ENCODE measurements at places on chromosomes 12 and 14. TPM values are rescaled to one million over a fixed set of nuclear protein-coding genes. Genes with fewer than 3 reads are reported as not detected.

Gene KRT72
- total RNA-seq = not detected

Gene LGR5
- total RNA-seq = not detected

Gene GPRC5D
- not detected for total RNA-seq

Gene FCF1
- 15.7 TPM for total RNA-seq

Gene HCAR1
- total RNA-seq = 0.13 TPM

Gene EID3
- total RNA-seq = 2.7 TPM

Gene RNASE7
- not detected for total RNA-seq

Gene BAZ1A
- 38.1 TPM for total RNA-seq

Gene RPGRIP1
- 0.39 TPM for total RNA-seq

Gene SDR9C7
- not detected for total RNA-seq

Gene CCDC177
- not detected for total RNA-seq

Gene KCNH5
- total RNA-seq = not detected

GRCh38 chr14:34355584-34356263 lies 106.3 kb downstream of the SPTSSA start:
- no peak for DNase-seq

GRCh38 chr12:2693244-2693860 lies 101.4 kb upstream of the FKBP4 start:
- DNase-seq = no peak

DNA sequence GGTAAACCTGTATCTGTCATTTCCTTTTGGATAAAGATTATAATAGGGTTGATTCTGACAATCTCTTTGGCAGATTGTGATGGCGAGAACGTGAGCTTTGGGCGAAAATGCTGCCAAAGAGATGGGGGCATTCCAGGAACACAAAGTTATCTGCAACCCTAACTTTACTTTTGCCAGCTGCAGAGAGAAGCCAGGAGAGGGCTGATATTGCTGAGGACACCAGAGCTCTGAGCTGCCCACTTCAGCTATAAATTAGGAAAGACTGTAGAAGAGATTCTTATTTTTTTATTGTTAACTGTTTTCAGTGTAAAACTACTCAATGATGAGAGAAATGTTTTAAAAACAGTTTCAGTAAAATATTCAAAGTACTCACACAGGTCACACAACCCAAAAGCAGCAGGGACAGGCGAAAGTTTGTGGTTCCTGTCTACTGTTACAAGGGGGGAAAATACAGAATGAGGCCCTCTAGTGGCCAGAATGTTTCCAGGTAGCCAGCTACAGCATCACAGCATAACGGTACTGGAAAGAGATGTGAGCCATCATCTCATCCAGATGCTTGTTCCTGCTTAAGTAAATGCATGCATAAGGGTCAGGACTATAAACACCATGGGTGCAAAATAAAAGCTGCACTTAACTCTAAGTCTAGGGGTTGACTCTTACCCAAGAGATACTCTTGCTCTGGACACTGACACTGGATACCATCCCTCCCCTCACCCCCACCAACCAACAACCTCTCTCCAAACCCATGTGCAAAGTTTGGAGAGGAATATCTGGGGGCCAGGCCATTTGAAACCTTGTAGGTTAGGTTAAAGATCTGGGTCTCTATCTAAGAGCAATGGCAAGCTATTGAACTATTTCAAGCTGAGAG lies 498.4 kb downstream of the RMST start:
- peak; percentile 13 for DNase-seq

DNA sequence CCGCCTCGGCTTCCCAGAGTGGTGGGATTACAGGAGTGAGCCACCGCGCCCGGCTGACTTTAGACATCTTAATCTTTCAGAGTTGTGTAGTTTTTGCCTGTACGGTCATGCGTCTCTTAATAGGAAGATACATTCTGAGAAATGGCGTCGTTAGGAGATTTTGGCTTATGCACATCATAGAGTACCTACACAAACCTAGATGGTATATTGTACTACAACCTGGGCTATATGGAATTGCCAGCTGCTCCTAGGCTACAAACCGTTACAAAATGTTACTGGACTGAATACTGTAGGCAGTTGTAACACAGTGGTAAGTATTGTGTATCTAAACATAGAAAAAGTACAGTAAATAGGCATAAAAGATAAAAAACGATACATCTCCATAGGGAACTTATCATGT lies 1.3 kb downstream of the TSFM start:
- DNase-seq = no peak

DNA sequence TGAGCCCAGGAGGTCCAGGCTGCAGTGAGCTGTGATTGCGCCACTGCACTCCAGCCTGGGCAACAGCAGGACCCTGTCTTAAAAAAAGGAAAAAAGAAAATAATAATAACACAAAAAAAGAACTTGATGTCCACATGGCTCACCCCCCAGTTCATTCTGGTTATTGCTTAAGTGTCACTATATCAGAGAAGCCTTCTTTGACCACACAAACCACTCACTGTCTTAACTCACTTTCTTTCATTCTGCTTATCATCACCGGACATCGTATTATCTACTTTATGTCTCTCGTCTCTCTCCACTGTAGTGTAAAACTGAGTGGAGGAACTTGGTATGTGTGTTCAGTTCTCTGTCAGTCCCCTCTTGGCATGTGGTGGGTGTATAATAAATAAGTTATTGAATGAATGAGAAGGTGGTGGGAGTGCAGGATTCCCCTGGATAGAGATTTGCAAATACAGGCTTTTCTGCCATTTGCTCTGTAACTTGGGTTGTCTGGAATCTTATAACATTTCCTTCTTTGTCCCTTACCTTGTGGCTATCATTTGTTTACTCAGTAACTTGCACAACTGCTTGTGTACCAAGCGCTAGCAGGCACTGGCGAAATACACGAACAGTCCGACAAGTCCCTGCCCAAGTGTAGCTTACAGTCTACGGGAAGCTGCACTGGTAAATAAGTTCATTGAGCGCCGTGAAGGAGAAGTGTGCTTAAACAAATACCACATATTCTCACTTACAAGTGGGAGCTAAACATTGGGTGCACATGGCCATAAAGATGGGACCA lies 86.6 kb upstream of the TRAF3 start:
- DNase-seq = no peak

DNA sequence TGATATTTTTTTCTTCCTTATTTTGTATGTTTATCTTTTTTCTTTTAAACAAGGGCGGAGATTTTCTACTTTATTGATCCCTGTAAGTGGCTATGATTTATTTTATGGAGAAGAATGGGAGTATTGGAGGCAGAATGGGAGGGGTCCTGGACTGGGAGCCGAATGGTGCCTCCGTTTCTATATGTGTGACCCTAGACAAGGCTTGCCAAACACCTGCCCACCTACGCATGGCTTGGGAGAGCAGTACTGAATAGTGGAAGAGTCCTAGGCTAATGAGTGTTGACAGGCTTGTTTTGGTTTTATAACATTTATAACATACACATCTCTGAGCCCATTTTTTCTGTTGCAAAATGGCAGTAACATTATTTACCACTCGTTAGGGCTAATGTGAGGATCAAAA lies 29.0 kb downstream of the STK38L start:
- no peak for DNase-seq

- no peak for DNase-seq
These were observed 4.5 kb upstream of the NANOG start for GRCh38 chr12:7784701-7785100.

DNA sequence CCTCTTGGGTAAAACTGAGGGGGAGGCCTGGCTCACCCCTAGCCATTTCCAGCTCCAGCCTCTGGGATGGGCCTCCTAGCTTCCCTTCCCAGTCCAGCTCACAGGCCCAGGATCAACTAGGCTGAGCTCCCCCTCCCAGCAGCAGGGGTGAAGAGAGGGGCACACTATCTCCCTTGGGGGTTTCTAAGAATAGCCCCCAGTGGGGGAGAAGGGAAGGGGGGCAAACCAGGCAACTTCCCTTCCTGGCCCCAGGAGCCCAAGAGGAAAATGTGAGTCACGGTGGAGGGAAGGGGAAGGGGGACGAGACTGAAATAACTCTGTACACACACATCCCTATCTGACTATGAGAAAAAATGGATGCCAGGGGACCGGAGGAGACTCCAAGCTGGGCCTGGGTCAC lies 9.0 kb downstream of the ADCY6 start:
- DNase-seq = peak; percentile 36

DNA sequence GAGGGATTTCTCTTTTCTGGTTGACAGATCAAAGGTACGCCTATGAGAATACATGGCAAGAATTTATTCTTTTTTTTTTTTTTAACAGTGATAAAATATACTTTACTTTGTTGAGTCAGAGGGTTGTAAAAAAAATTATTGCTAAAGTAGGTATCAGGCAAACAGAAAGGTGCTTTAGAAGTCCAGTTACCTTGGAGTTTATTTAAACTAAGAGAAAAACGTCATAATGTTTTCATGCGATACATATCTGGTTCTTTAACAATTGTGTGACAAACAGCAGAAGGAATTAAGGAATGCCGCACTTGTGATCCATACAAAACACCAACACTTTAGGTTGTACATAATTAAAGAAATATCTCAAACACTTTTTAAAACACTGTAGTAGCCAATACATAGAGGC lies 94.2 kb downstream of the BORCS5 start:
- DNase-seq = no peak

DNA sequence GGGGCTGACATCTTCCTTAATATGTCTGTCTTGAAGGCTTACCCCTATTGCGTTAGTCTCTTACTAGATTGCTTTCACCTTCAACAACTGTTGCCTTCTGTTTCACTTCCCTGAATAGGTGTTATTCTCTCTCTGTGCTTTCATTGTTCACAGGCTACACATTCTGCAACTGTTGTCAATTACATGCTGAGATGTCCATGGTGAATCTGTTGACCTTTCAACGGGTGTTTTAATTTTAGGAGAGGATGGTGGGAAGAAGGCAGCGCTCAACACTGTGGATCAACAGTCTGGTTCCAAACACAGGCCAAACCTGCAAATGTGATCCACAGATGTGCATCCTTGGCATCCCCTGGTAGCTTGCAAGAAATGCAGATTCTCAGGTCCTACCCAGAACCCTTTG lies 101.9 kb downstream of the DACT1 start:
- no peak for DNase-seq

- no peak for DNase-seq
These were observed 164.9 kb downstream of the DYRK2 start for GRCh38 chr12:67813456-67813904.

- peak; percentile 63 for DNase-seq
These were observed 7.5 kb upstream of the SYNE3 start for GRCh38 chr14:95523815-95524448.

- DNase-seq = no peak
These were observed 124.8 kb downstream of the HMGA2 start for GRCh38 chr12:65949009-65949623.

- no peak for DNase-seq
These were observed 233.7 kb downstream of the MON2 start for GRCh38 chr12:62700091-62700880.

DNA sequence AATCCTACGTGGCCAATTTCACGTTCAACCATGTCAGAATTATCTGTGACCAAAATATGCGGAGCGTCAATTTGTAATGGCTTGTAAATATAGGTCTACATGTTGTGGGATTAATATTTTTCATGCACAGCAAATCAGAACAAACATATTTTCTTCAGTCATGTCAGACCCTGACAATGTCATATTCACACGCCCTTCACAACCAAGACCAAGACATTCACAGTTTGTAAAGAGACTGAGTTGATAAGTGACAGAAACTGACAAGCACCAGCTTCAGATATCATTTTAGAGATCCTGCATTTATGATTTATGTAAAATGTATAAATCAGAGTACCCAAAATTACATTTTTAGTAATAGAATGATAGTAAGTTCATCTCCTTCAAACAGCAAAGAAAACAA lies 57.3 kb upstream of the NOVA1 start:
- DNase-seq = no peak

GRCh38 chr14:78848234-78848820 lies 678.2 kb downstream of the NRXN3 start:
- DNase-seq = peak; percentile 7

DNA sequence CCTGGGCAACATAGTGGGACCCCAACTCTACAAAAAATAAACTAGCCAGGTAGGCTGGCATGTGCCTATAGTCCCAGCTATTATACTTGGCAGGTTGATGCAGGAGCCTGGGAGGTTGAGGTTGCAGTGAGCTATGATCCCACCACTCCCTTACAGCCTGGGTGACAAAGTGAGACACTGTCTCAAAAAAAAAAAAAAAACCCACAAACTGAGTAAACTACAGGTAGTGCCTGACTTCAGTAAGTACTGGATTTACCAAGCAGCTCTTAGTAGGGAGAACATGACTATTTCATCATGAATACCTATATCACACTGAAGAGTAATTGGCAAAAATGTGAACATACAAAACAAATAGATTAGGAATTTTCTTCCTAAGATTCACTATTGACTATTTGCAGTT lies 32.4 kb upstream of the AP4S1 start:
- DNase-seq = no peak

GRCh38 chr14:35213869-35214387 lies 78.3 kb upstream of the PSMA6 start:
- DNase-seq = no peak

DNA sequence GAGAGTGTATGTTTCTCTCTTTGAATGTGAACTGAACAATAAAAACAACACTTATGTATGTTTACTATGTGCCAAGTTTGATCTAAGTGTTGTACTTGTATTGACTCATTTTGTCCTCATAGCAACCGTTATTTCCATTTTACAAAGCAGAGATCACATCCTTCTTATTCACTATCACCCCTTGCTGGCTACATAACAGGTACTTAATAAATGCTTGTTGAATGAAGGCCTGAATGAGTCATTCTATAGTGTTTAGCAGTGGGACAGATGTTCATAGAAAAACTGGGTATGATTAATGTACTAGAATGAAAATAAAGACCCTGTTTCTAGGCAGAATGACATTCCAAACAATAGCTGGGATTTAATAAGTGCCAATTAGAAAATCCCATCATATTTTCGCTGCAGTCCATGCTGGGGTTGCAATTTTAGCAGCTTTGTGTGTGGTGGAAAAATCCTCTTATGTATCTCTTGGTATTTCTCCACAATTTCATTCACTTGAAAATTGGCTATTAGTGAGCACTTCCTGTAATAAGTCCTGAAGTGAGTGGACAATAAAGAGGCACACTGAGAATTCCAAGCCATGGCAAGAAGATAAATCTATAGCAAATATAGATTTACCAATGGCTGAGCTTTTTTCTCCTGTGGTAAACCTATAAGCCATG lies 86.0 kb downstream of the FAR2 start:
- DNase-seq = peak; percentile 88

DNA sequence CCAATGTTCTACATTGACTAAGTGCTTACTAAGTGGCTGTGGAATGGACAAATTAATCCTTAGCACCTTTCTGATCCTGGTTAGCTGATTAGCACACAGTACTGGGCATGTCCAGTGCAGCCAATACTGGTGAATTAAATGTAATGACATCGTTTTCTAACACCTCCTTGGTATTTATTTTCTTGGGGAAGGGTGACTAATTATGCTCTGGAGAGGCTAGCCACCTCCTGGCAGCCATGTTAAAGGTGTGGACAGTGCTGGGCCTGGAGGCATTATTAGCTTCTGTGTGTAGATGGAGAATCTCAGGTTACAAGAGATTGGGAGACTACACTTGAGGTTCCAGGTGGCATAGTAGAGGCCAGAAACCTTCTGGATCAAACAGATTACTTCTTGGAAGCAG lies 230.9 kb upstream of the DDHD1 start:
- DNase-seq = no peak
